Cardiac atrium fibroblast (primary cell): ENCODE measurements at places on chromosomes 5 and 9. TPM values are rescaled to one million over a fixed set of nuclear protein-coding genes. Genes with fewer than 3 reads are reported as not detected.

The PLPPR1 gene
- not detected in 2 replicates for total RNA-seq

The C5orf34 gene
- total RNA-seq, result 1.1 and 4.2 TPM in 2 replicates

The LRRTM2 gene
- not detected in 2 replicates for total RNA-seq

The PELO gene
- 20.2 and 22.0 TPM in 2 replicates for total RNA-seq

The IL3 gene
- not detected in 2 replicates for total RNA-seq

The TMEM250 gene
- 38.5 and 46.7 TPM in 2 replicates for total RNA-seq

The LCNL1 gene
- not detected in 2 replicates for total RNA-seq

The TAF11L4 gene
- total RNA-seq, result not detected in 2 replicates

The PTGES2 gene
- 53.9 and 68.1 TPM in 2 replicates for total RNA-seq

The BASP1 gene
- 118 and 158 TPM in 2 replicates for total RNA-seq

The PCDHB10 gene
- 0.16 and 0.18 TPM in 2 replicates for total RNA-seq

The TRIP13 gene
- 6.1 and 11.7 TPM in 2 replicates for total RNA-seq

The C5orf46 gene
- total RNA-seq, result 0.65 TPM in 1 of 2 replicates, not detected in the other

The GARIN3 gene
- total RNA-seq, result not detected in 2 replicates
